Cortex of kidney (tissue), 1 donor: ENCODE measurements at places on chromosomes 1 and 21.

GRCh38 chr21:45981151-45982091 lies at the start of gene COL6A1:
Gene COL6A1, plus strand, starts transcription at chr21:45981770. Its CDS starts 81 bp downstream, at chr21:45981851.
- DNase-seq: no peak

- DNase-seq: no peak
Observed at GRCh38 chr21:39345440-39345839, 3.4 kb downstream of the HMGN1 start.

- no peak for DNase-seq
Observed at GRCh38 chr21:45987121-45987711, 5.6 kb downstream of the COL6A1 start.

DNA sequence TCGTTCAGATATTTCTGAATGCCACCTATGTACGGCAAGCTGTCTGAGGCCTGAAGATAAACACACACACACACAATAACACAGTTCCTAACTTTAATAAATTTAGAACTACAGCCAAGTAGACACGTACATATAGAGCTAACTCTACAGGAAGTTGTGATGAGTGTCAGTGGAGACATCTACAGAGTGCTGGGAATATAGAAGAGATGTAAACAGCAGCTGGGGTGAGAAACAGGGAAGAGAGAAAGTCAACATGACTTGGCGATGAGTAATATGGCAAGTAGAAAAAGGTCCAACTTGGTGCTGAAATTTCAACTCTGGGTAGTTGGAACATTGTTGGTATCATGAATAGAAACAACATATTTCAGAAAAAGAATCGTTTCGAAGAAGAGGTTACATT lies 206.5 kb downstream of the ZP4 start:
- DNase-seq: no peak

DNA sequence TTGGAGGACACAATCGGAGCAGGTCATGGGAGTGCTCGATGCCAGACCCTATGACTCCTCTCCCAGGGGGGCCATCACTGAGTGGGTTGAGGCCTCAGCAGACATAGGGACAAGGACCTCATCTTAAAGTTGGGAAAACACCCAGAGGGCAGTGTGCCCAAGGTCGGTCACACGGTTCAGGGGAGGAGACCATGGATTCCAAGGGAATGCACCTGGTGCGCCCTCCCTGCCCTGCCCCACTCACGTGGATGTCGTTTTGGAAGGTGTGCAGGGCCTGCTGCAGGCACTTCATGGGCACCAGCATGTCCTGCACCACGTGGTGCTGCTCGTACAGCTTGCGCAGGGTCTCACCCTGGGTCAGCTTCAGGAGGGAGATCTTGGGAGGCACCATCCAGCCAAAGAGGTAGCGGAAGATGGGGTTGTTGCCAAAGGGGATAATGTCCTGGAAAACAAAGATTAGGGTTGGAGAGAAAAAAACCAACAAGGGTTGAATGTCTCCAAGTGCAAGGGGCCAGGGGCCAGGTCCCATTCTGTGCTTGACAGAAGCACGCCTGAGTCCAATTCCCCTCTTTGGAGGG lies 33.1 kb downstream of the DHCR24 start:
- DNase-seq: no peak

GRCh38 chr21:45016031-45016405 lies 58.4 kb upstream of the ADARB1 start:
- no peak for DNase-seq

- no peak for DNase-seq
Observed at GRCh38 chr1:221397606-221398005, 344.3 kb downstream of the DUSP10 start.

GRCh38 chr1:115123116-115123515 lies 33.8 kb upstream of the TSPAN2 start:
- no peak for DNase-seq

- no peak for DNase-seq
Observed at GRCh38 chr1:156445789-156446263, 54.7 kb downstream of the MEF2D start.

GRCh38 chr21:23792300-23792699 lies 1815.0 kb downstream of the MRPL39 start:
- no peak for DNase-seq

DNA sequence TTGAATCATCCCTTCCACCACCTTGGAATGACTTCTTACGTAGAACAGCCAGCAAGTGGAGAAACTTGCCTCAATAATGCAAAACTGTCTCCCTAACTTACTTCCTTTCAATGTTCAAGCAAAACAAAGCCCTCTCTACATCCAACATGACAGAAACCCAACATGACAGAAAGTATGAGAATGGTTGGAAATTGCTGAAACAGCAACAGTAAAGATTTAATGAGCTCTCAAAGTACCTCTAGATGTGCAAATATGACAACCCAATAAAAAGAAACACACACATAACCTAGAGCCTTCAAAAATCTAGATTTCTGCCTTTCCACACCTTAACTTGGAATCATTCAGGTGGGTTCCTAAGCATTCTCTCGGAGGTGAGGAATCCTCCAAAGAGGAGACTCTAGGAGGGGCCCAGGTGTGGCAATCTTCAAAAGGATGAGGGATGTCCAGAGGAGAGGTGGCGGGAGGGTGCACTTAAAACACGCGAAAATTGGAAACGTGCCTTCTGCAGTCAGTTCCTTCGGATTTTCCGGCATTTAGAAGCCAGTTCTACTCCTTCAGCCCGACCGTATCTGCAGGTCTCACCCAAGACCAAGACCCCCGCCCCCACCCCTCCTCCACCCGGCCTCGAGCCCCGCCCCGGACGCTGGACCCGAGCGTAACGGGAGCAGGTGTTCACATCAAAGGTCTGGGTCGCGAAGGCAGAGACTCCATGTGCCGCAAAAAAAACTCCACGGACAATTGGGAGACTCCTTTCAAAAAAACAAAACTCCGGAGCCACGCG lies 996 bp upstream of the MGST3 start:
- no peak for DNase-seq

GRCh38 chr21:28723646-28724045 lies 269.0 kb downstream of the LTN1 start:
- no peak for DNase-seq

GRCh38 chr1:200867018-200867811 lies 5.6 kb upstream of the GPR25 start:
- DNase-seq: no peak

GRCh38 chr1:109640285-109640865 lies 15.5 kb upstream of the GSTM4 start:
- DNase-seq: no peak

- no peak for DNase-seq
Observed at GRCh38 chr1:40384413-40384762, 10.9 kb downstream of the SMAP2 start.

DNA sequence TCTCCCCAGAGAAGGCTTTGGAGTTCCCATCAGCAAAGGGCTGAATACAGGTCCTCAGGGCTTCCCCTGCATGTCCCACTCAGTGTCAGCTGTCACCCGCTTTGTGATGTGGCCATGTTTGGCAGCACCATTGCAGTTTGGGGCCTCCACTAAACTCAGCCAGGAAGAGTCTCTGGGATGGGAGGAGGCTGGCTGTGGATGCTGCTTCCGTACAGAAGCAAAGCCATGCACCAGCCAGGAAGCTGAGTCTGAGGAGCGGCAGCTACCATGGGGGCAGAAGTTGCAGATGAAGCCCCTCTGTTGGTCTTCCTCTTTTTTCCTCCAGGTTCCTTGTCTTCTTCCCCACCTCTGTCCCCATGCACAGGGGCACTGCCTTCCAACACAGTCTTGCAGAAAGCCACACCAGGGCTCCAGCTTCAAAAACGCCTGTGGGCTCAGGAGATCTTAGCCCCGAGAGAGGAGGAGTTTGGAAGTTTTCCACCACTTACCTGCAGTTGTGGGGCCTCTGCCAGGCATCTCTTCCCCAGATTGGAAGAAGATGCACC lies 416.8 kb downstream of the NPHP4 start:
- DNase-seq: no peak

- DNase-seq: no peak
Observed at GRCh38 chr1:192951691-192952460, 107.3 kb downstream of the UCHL5 start.

DNA sequence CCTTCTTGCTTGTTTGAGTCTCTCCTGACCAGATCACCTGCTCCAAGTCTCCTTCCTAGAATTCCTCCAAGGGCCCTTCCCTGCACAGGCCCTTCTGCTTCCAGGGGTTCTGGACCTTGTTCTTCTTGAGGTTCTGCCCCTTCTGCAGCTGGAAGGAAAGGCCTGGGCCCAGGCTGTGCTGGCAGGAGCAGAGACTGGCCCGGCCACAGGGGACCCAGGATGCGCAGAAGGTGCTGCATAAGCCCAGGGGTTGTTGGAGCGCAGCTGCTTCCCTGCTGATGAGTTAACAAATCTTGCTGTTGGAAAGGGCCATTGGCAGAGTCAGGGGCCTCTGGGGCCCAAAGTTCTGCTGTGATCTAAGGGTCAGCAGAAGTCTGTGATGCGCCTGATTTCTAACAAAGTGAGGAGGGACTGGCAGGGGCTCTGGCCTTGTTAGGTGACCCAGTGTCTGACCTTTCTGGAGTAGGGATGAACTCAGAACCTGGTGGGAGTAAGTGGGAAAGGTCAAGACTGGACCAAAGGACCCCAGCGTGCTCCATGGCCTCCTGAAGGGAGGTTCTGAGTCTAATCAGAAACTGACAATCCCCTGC lies 509.8 kb downstream of the PTPRU start:
- DNase-seq: no peak
